ENCODE measurements at places on chromosomes 1 and 21.

DNA sequence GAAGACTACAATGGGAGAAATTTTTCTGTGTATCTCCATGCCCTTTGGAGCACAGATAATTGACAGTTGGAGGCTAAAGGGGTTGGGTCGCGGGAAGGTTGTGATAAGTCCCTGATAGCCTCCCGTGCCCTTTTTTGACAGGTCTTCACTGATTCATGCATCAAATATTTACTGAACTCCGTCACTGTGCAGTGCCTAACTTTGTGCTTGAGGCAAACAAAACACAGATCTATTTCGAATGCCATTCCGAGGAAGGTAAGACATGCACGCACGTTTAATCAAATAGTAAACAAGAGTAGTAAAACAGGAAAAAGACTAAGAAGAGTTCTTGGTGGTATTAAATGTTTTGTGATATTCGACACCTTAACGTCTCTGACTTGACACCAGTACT is 494 bp upstream of the PIP5K1A start:
- DNase-seq, result no peak

DNA sequence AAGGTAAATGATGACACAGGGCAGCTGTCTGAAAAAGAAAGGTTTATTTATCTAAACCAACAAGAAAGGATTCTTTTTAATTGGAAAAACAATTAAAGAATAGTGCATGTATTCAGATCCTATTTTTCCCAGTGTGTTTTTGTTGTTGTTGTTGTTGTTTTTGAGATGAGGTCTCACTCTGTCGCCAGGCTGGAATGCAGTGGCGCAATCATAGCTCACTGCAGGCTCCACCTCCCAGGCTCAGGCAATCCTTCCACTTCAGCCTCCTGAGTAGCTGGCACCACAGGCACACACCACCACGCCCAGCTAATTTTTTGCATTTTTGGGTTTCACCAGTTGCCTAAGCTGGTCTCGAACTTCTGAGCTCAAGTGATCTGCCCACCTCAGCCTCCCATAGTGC is 22.1 kb downstream of the NEK2 start:
- no peak for DNase-seq

DNA sequence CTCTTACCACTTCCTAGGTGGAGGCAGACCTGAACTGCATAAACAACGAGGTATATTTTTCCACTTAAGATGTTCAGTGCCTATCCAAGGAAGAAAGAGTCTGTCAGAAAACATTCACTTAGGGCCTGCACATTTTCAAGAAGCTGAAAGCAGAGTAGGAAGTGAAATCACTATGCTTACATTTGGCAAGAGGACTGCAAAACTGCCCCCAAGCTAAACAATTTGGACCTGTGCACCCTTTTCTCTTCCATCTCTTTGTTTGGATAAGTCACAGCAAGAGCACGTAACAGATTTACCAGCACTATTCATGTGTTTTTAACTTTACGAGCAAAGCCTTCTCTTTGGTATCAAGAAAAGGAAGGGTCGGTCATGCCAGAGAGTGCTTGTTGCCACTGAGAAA is 13.2 kb upstream of the BEND5 start:
- DNase-seq, result no peak

GRCh38 chr1:185560760-185561159 is 173.4 kb upstream of the HMCN1 start:
- DNase-seq, result no peak

DNA sequence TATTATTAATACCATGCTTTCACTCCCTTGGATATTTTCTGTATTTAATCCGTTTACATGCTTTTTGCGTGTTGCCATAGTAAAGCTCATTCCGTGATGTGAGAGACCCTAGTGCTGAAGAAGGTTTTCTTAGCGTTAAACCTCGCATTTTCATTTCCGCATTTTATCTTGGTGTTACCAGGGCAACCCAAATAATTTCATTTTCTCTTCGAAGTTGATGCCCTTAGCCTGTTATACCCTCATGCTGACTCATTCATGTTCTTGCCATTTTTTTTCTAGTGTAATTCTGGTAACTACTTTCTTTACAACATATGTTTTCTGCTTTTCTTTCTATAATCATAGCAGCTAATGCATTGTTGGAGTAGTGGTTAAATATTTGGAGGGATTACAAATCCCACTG is 37.2 kb downstream of the LRRC8C start:
- DNase-seq, result no peak

GRCh38 chr1:31300193-31300592 is 3.4 kb downstream of the ZCCHC17 start:
- no peak for DNase-seq

DNA sequence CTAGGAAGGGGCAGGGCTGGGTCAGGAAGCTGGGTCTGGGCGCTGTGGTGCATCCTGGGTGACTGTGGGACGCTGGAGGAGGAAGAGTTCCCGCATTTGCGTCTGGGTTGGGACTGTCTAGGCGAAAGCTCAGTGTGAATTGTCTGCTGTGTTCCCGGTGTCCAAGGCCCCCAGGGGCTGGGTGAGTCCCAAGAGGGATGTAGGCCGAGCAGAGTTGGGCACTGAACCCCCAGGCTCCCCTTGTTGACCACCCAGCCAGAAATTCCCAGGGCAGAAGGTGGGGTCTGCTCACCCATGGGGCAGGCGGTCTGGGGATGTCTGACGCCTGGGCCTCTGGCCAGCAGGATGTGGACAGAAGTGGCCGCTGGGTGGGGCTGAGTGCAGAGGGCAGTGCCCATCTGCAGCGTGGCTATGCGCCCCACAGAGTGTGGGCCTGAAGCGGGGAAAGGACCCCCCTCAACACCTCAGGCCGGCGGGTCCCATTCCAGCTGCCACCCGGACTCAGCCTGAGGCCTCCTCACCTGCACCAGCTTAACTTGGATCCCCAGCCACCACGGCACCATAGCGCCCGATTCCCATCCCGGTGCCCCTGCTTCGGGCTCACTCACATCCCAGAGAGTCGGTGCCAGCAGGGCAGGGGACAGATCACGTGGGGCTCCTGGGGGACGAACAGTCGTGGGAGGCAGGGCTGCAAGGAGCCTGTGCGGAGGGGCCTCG is 37.0 kb upstream of the POFUT2 start:
- DNase-seq, result no peak

DNA sequence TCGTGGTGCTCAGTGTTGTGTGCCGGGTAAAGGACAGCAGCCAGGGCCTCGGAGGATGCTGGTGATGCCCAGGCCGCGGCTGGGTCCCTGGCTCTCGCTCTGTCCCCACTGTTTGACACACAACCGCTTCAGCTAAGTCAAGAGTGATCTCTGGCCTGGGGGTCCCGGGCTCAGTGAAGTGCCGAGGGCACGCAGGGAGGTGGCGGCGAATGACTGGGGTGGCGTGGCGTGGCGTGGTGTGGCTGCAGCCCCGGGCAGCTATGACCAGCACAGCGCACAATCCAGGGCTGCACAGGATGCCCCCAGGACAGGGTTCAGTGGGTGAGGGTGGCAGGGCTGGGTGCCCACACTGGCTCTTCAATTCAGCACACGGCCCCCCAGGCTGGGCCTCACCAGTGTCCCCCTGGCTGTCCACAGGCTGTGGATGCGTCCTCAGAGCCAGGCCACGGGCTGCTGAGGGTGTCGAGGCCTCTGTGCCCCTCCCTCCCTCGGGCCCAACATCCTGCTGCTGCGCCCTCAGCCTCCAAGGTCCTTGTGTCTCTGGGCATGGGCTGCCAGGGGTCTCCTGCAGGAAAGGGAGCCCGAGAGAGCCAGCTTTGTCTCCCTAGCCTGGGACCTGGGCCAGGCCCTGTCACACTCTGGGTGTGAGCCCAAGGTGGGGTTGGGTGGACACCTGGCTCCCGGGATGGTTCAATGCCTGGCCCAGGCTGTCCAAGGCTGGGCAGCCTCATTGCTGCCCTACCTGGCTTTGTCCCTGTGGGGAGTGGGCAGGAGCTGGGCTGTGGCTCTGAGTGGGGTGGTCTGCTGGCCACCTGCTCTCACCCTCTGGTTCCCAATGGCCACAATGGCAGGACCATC is 12.0 kb upstream of the SKI start:
- DNase-seq, result no peak

GRCh38 chr1:4527819-4528218 is 126.6 kb upstream of the AJAP1 start:
- DNase-seq, result no peak

DNA sequence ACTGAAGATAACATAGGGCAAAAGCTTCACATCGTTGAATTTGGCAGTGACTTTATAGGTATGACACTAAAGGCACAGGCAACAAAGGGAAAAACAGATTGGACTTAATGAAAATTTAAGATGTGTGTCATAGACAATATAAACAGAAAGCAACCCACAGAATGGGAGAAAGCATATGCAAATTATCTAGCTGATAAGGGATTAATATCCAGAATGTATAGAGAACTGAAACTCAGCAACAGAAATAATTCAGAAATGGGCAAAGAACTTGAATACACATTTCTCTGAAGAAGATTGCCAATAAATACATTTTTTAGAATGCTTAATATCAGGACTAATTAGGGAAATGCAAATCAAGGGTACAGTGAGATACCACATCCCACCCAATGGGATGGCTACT is 55.2 kb upstream of the ANGPTL1 start:
- no peak for DNase-seq

DNA sequence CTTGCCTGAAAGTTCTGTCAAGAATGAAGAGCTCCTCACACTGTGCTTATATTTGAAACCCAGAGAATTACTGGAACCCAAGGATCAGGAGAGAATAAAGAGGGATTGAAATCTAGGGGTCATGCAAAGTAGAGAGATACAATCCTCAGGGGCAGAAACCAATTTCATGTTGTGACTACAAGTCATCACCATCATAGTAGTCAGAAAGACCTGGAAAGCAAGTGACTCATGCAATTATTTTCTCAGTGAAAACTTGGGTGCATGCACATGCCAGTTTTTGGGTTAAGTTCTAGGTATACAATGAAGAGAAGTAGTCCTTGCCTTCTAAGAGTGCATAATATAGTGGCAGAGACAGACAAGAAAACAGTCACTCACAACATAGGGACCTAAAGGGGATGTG is 210.0 kb downstream of the ZC3H11B start:
- DNase-seq, result no peak

All from BJ (cell line).